ENCODE measurements at places on chromosomes 1 and 21.
A peak's percentile ranks its signal among the peaks of the same experiment; 100 is the strongest.

- DNase-seq: no peak
These were observed 79.5 kb downstream of the JAK1 start for GRCh38 chr1:64886877-64887276.

- no peak for DNase-seq
These were observed 1.3 kb upstream of the FASLG start for GRCh38 chr1:172657586-172657985.

- DNase-seq: no peak
These were observed 387.6 kb downstream of the LTN1 start for GRCh38 chr21:28604946-28605537.

GRCh38 chr1:211133393-211133835 is 534 bp downstream of the KCNH1 start:
- peak; percentile 64 for DNase-seq

GRCh38 chr1:8780405-8780804 is 37.0 kb downstream of the RERE start:
- no peak for DNase-seq

- no peak for DNase-seq
These were observed 721.1 kb upstream of the TMPRSS15 start for GRCh38 chr21:19124691-19125090.

DNA sequence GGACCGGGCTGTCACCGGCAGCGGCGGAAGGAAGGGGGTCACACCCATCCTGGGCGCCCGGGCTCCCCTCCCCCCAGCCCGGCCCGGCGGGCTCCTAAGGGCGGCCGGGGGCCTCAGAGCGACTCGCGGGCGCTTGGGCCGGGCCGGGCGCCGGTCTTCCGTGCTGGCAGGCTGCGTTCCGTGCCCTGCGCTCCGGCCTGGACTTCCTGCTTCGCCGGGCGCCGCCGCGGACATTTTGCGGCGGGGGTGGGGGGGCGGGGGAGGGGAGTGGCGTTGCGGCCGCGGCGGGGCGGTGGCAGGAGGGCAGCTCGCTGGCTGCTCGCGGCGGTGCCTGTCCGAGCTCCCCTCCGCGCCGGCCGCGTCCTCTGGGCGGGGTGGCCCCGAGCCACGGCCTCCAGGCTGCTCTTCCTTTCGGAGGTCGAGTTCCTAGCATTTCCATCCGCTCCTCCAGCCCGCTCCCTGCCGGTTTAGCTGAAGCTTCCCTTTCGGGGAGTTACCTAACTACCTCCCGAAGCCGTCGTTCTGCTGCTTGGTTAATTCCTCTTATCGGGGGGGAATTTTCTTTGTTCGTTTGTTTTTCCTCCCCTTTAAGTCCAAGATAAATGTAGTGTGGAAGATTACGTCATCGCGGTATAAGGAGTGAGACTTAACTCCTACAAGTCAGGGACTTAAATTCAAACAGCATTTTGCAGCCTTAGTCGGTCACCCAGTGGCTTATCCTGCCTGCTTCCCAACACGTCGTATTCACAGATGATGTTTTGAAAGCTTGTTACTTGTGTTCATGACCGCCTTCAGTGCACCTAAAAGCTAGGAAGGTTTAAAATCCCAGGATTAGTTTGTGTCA is 730 bp downstream of the CDC42 start:
- peak; percentile 84 for DNase-seq

DNA sequence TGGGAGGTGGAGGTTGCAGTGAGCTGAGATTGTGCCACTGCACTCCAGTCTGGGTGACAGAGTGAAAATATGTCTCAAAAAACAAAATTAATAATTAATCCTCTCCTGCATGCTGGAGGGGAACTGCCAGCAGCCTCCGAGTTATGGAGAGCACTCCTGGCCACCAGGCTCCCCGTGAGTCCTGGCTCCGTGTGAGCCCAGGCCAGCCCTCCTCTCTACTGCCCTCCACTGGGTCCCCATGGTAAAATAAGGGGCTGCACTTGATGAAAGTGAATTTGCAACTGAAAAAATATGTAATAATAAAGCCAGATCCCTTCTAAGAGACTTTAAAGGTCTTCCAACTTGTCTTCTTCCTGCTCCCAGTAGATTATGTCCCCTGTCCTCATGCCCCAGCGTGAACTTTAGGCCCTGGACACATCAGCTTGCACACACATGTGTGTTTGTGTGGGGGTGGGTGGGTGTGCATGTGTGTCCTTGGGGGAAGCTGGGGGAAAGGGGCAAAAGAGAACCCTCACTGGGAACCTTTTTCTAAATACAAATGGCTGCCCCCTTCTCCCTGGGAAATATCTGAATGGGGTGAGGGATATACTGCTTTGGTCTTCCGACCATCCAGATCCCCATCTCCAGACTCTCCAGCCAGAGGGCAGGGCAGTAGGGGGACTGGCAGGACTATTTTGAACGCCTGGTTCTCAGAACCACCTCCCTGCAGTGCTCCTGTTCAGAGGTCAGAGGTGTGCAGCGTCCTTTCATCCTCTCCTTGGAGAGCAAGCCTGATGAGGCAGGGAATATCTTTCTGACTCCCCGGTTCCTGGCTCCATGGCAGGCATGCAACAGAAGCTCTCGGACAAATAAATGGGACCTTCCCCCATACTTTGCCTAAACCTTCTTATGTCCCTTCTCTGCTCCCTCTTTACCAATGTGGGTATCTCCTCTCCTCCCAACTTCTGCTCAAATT is 26.2 kb downstream of the NEK2 start:
- DNase-seq: no peak

GRCh38 chr1:79662596-79662995 is 656.1 kb upstream of the ADGRL4 start:
- DNase-seq: no peak

GRCh38 chr1:38745476-38746401 is 113.8 kb downstream of the RRAGC start:
- DNase-seq: peak; percentile 79

DNA sequence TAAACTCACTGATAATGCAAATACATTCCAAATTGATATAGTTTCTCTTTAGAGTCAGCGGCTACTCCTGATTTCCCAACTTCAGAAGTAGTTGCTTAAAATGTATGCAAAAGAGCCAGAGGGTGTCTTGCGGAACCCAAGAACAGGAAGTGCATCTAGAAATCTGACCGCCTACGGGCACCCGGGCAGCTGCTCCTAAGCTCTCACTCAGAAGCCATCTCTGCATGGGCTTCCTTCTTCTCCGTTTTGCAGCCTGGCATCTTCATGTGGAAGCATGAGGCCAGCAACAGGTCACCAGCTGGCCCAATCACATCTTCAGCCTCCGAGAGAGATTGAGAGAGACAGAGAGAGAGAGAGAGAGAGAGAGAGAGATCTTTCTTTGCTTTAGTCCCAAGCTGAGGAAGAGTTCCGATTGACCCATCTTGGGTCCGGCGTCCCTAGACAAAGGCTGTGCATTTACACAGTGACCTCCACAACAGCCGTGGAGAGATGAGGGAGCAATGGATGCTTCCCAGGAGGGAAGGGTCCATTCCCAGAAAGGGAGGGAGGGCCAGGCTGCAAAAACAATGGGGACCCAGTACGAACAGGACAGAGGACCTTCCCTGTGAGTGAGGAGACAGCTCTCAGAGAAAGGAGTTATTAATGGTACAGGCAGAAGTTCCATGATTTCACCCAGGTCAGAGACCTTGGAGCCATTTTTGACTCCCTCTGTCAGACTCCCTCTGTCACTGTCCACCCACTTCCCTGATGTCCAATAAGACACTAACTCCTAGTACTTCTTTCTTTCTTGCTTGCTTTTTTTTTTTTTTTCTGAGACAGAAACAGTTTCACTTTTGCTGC is 28.2 kb upstream of the SLC30A1 start:
- no peak for DNase-seq

DNA sequence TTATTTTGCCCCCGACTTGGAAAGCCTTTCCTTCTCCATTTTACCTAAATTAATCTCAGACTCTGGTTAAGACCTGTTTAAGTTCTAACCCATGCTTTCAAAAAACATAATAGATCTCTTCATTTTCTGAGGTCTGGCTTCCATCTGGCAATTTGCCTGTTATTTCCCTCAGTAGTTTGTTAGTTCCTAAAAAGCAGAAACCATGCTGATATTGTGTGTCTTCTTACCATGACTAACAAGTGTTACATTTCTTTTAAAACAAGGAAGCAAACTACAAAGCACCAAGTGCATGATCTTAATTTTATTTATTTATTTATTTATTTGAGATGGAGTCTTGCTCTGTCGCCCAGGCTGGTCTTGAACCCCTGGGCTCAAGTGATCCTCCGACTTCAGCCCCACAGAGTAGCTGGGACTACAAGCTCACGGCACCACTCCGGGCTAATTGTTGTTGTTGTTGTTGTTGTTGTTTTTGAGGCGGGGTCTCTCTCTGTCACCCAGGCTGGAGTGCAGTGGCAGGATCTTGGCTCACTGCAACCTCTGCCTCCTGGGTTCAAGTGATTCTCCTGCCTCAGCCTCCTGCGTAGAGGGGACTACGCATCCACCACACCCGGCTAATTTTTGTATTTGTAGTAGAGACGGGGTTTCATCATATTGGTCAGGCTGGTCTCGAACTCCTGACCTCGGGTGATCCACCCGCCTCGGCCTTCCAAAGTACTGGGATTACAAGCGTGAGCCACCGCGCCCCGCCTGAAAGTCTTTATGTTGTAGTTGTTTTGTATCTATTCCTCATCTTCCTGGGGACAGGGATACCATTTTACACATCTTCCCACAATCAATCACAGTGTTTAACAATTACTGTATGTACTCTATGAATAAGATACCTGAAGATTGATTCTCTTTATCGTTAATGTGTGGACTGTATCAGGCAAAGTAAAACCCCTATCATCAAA is 1.3 kb upstream of the PATJ start:
- no peak for DNase-seq

DNA sequence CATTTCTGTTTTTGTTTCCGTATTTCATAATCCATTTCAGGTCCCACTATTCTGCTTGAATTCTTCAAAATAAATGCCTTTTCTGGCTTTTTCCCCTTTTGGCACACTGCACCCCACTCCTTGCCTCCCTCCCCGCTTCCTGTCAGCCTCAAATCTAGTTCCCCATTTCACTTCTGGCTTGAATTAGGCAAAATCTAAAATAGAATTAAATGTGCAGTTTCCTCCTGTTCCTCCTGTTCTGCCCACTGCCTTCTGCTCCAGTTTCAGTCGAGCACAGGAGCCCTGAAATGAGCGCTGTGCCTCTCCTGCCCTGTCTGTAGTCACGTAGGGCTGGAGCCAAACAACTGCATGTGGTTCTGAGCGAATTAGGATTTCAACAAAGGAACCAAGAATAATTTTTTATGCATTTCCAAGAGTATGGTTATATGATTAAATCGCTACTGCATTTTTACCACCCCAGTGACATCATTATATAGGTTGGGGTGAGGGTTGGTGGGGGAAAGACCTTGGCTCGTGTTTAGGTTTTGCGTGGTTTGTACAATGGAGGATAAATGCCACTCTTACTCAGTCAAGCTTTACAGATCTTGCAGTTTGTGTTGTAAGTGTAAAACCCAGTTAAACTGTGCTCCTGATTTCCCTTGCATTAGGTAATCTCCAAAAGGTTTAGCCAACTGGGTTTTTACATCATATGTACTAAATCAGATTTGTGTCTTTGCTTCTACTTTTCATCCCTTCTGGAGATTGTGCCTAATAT is 114.9 kb downstream of the VPS13D start:
- no peak for DNase-seq

DNA sequence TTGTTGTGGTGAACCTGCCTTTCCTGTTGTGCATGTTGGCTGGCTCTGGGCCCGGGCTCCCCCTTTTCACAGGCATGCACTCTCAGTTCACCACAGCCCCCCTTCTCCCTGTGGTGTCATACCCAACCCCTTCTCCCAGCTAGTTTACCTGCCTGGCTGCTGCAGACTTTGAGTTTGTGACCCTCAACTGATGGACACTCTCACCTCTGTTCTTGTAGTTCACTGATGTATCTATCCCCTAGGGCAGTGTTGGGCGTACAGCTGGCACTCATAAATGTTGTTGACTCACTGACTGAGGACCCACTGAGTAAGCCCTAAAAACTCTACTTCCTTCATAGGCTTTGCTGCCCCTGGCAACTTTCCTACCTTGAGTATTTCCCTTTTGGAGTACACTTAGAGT is 54.9 kb downstream of the WDR64 start:
- DNase-seq: peak; percentile 89

DNA sequence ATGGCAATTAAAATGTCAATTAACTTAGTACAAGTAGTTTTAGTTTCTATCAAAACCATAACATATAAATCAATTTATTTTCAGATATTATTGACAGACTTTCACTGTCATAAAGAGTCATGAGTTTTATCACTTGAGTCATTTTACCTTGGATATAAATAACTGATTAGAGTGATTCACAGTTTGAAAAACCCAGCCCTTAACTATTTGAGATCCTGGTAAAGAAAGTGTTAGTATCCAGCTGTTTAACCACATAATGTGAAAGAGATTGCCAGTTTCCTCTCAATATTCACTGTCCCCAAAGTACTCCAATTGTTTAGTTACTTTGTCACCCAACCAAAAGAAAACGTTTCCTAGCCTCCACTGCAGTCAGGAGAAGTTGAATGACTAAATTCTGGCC is 91.3 kb downstream of the UCHL5 start:
- no peak for DNase-seq

DNA sequence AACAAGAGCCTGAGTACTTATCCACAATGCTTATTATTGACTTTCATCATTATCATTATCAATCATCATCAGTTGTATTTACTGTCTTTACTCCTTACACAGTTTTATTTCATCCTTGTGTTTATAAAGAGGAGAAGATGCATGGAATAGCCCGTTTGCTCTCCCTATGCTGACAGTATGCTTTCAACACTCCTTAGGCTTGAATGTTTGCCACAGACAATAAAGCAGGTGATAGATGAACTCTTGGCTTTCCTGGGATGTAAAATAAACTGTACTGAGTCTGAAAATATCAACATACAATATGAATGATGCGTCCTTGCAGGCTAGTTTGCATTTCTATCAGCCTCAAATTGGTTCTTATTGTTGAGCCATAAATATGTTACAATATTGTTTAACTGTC is 891.8 kb upstream of the NCAM2 start:
- no peak for DNase-seq

- no peak for DNase-seq
These were observed 43.4 kb downstream of the PARP1 start for GRCh38 chr1:226364514-226364899.

GRCh38 chr1:57089855-57090254 is 124.0 kb upstream of the C8B start:
- no peak for DNase-seq

GRCh38 chr21:45559216-45560105 is 17.2 kb upstream of the SLC19A1 start:
- peak; percentile 40 for DNase-seq

DNA sequence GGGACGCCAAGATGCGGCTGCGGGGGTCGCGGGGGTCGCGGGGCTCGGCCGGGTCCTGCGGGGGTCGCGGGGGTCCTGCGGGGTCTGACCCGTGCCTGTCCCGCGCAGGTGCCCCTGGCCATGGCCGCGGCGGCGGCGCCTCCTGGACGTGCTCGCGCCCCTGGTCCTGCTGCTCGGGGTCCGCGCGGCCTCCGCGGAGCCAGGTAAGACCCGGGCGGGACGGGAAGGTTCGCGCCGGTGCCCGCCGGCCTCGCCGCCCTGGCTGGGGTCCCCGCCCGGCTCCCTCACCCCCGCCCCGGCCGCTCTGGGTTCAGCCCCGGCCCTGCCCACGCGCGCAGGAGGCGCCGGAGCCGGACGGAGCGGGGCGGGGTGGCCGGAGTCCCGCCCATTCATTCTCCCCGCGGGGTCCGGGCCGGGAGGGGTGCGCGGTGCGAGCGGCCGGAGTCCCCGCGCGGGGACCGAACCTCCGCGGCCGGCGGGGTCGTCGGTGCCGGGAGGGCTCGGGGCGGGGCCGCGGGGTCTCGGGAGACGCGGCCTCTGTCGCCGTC is 380 bp downstream of the COL18A1 start:
- no peak for DNase-seq
